Mammary epithelial cell (primary cell): ENCODE measurements at places on chromosomes 13 and 19. TPM values are rescaled to one million over a fixed set of nuclear protein-coding genes. Genes with fewer than 3 reads are reported as not detected.

Gene RAB20
- polyA plus RNA-seq: 9.7 TPM

DNA sequence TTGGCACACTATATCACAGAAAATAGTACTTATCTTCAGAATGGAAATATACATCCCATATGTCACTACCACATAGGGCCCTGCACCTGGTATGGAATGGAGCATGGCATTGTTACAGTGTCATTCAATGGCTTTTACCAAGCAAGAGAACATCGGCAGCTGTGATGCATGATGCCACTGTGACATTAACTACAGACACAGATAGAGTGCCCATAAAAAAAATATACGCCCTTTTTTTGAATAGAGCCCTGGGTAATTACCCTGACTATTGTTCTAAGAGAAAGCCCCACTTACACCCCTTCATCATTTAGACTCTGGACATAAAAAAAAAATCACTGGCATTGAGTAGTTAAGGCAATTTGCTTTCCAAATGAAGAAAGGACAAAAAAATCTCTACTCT lies 320.3 kb downstream of the DNAJC15 start:
- no peak for DNase-seq

Gene MCF2L
- polyA plus RNA-seq: 0.10 TPM

Gene MBD3L3
- not detected for polyA plus RNA-seq

DNA sequence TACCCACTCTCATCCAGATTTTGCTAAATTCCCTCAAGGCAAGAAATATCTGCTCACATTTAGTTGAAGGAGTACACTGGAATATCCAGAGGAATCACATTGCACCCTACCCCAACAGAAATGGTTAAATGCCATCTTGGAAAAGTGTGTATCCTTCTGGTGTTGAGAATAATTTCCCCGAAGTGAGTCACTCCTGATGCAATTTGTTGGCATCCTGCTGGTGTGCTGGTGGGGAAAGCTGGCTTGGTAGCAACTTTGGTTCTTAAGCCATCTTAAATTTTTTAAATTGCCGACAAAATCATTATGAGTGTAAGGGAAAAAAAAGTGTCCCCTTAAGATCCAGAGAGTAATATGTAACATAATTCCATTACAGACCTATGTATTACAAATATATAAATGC lies 337.3 kb upstream of the DACH1 start:
- DNase-seq: peak; percentile 78

Gene KIR2DL4
- not detected for polyA plus RNA-seq
